ENCODE measurements at places on chromosomes 7 and 10.
A peak's percentile ranks its signal among the peaks of the same experiment; 100 is the strongest.

- DNase-seq: no peak
Observed at GRCh38 chr7:126302639-126303038, 950.1 kb downstream of the GRM8 start.

DNA sequence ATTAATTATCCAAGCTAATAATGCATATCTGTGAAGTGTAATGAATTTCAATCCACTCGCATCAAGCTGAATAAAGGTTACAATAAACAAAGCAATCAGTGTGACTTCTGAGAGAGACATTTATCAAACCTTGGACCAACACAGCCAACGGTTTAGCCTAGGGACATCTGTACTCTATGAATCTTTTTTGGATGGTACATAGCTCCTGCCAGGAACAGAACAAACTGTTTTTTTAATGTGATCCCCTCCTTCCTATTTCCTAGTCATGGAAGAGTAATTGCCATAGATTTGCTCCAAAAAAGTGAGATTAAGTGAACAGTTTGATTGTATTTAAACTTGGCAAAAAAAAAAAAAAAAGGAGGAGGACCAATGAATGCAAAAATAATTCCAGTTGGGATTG is 11.2 kb upstream of the NRCAM start:
- no peak for DNase-seq

- no peak for DNase-seq
Observed at GRCh38 chr7:47095946-47096345, 486.0 kb downstream of the TNS3 start.

GRCh38 chr7:132653366-132653930 is 77.2 kb upstream of the PLXNA4 start:
- DNase-seq: no peak

- DNase-seq: no peak
Observed at GRCh38 chr10:78298835-78299234, 265.2 kb downstream of the RPS24 start.

DNA sequence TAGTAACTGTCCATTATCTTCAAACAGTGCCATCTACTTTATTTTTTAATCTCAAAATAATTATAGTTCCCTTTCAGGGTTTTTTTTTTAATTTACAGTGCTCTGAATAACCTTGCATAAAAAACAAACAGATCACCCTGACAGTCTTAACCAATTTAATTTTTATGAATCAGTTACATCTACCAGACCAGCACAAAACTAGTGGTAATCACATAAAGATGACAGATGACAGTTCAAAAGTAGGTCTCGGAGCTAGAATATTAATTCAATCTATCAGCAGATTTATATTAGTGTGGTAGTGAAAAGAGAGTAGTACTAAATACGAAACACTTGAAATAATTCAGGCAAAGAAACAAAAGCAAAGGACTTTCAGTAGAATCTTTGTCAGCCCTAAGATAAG is 53.9 kb downstream of the COL28A1 start:
- DNase-seq: no peak

DNA sequence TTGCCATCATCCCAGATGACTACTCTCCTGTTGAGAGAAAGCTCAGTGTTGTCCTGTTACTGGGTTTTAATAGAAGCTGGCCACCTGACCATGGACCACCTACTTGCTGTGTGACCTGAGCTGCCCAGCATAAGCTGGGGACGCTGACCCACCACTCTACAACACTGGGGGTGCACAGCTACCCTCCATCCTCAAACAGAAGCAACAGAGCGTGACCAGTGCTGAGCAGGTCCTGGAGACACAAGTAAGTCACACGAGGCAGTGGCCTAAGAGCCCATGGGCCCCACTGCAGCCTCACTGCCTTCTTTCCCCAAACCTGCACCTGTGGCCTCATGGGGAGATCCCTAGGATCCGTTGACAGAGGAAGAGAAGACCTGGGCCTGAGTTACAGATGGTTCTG is 198.6 kb upstream of the ADARB2 start:
- DNase-seq: no peak

- no peak for DNase-seq
Observed at GRCh38 chr7:27254625-27255024, 12.0 kb downstream of the EVX1 start.

- DNase-seq: no peak
Observed at GRCh38 chr7:150594805-150595204, 27.6 kb downstream of the GIMAP4 start.

- DNase-seq: no peak
Observed at GRCh38 chr10:88281592-88282347, 301.3 kb downstream of the RNLS start.

DNA sequence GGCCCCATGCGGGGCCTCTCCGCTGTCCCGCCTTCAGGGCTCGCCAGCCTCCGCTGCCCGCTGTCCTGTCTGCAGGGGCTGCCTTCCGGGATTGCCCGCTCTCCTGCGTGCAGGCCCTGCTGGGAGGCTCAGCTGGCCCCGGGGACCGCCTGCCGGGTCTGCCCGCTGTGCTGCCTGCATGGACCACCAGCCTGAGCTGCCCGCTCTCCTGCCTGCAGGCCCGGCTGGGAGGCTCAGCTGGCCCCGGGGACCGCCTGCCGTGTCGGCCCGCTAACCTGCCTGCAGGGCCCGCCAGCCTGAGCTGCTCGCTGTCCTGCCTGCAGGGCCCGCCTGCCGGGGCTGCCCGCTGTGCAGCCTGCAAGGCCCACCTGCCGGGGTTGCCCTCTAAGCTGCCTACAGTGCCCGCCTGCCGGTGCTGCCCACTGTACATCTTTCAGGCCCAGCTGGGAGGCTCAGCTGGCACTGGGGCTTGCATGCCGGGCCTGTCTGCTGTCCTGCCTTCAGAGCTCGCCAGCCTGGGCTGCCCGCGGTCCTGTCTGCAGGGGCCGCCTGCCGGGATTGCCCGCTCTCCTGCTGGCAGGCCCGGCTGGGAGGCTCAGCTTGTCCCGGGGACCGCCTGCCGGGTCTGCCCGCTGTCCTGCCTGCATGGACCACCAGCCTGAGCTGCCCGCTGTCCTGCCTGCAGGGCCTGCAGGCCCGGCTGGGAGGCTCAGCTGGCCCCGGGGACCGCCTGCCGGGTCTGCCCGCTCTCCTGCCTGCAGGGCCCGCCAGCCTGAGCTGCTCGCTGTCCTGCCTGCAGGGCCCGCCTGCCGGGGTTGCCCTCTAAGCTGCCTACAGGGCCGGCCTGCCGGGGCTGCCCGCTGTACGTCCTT is 165.1 kb downstream of the GLRX3 start:
- peak; percentile 4 for DNase-seq

GRCh38 chr7:158613481-158613880 is 25.9 kb upstream of the PTPRN2 start:
- no peak for DNase-seq

GRCh38 chr7:117110480-117111315 is 157.4 kb downstream of the ST7 start:
- DNase-seq: peak; percentile 40
